ENCODE measurements at places on chromosomes 16 and 17.
A peak's percentile ranks its signal among the peaks of the same experiment; 100 is the strongest.

- peak; percentile 53 for DNase-seq
Observed at GRCh38 chr17:44086364-44087311, 16.1 kb downstream of the G6PC3 start.

DNA sequence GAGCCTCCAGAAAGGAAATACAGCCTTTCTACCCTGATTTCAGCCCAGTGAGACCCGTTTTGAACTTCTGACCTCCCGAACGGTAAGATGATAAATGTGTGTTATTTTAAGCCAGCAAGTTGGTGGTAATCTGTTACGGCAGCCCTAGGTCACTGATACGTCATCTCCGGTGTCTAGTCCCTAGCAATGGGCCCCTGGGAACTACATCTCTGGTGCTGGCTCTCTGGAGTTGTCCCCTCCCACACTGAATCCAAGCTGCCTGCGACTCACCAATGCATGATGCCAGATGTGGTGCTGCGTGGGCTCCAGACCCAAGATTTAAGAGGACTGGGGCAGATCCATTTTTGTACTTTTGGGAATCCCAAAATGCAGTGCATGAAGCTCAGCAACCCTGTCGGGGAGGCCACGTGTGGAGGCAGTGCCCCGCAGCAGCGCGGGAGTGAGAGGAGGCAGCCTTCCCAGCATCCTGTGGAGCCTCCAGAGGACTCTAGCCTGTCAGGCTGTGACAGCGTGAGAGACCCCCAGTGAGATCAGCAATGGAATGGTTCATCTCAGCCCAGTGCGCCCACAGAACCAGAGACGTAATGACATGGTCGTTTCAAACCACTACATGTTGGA, 43.6 kb upstream of the USP7 start:
- no peak for DNase-seq

DNA sequence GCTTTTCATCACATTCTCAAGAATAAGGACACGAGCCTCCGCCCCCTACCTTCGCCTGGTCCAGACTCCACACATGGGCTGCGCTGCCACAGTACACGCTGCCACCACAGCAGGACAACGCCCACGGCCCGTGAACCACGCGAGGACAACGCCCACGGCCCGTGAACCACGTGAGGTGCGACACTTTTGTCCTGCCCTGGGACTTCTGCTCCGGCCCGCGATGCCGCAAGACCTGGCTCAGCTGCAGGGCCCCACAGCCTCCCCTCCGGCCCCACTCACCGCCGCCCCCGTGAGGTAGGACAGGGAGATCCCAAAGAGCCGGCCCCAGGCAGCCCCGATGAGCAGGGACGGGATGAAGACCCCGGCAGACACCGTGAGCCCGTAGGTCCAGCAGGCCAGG, 5.9 kb upstream of the CCDC154 start:
- DNase-seq = no peak

GRCh38 chr17:36703860-36704266, 102.5 kb downstream of the MRM1 start:
- no peak for DNase-seq

- DNase-seq = no peak
Observed at GRCh38 chr17:55426851-55427586, 5.4 kb upstream of the MMD start.

All from SHP77 treated with DMSO at 0.1 percent for 48 hours (cell line).